ENCODE measurements at places on chromosomes 3 and 15.

- no peak for DNase-seq
Observed at GRCh38 chr3:130488288-130488687, 28.7 kb upstream of the COL6A6 start.

DNA sequence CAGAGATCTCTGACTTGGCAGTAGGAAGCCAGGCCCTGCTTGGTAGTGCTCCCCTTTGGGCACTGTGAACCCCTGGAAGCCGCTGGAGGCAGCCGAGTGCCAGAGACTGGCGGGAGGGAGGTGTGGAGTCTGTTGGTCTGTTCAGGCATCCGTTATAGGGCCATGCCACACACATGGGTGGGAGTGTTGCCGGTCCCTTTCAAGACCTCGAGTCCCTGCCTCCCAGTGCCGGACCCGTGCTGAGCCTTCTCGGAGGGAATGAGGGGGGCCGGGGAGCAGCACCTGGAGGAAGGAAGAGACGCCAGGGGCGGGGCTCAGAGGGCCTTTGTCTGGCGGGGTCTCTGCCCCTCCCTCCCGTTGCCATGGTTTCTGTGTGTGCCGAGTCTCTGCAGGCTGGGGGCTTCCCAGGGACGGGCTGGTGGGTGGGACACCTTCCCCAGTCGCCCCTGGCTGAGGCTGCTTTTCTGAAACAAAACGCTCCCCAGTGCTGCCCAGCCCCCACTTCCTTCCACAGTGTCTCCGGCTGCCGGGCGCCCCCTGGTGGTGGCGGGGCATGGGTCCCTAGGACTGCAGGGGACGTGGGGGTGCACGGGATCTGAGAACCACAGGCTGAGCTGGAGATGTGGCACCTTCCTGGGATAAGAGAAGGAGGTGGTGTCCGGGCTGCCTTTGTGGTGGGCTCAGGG, 10.0 kb downstream of the GNAI2 start:
- DNase-seq: peak; percentile 70

- DNase-seq: no peak
Observed at GRCh38 chr3:185958626-185959025, 20.8 kb upstream of the TRA2B start.

DNA sequence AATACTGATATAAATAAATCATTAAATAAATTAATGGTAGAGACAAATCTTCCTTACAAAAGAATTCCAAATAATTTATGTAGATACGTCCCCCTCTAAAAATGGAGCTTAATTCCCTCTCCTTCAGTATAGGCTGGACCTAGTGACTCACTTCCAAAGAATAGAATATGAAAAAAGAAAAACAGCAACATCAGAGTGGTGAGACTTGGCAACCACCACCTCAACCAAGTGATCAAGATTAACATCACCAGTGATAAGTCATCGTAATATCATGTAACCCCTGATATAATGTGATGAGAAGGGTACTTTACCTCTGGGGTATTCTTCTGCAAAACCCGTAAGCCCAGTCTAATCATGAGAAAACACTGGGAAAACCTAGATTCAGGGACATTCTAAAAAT, 13.4 kb downstream of the GOLGB1 start:
- no peak for DNase-seq

DNA sequence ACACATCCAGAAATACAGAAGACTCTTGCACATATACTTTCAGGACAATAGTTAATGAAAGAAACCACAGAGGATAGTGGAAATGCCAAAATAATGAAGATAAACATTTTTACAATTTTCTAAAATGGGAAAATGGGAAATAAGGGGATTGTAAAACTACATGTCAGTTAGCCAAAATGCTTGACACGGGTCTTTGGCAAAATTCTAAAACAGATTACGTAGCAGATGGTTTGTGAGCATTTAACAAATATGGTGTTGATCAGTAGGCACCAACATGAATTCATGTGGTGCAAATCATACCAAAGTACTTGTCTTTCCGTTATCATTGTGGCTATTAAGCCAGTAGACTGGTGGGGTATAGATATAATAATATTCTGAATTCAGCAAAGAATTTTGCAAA, 348.5 kb upstream of the ROBO1 start:
- DNase-seq: no peak

- no peak for DNase-seq
Observed at GRCh38 chr3:123448536-123449101, at the start of gene ADCY5. ADCY5 (minus strand) TSS chr3:123449090; CDS start chr3:123448545, 545 bp downstream.

DNA sequence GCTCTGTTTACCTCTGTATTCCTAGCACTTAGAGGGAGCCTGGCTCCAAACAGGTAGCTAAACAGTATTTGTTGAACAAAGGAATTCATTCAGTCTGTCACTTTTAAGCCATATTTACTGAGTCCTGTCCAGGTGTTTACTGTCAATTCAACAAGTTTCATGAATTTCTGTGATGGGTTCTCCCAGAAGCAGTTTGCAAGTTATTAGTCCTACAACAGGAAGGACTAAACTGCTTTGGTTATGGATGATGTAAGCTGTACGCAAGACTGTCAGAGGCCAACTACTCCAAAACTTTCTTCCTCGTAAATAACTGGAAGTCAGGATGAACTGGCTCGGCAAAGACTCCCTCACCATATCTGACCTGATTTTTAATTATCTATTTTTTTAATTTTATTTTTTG, 25.1 kb downstream of the STIMATE start:
- DNase-seq: no peak

DNA sequence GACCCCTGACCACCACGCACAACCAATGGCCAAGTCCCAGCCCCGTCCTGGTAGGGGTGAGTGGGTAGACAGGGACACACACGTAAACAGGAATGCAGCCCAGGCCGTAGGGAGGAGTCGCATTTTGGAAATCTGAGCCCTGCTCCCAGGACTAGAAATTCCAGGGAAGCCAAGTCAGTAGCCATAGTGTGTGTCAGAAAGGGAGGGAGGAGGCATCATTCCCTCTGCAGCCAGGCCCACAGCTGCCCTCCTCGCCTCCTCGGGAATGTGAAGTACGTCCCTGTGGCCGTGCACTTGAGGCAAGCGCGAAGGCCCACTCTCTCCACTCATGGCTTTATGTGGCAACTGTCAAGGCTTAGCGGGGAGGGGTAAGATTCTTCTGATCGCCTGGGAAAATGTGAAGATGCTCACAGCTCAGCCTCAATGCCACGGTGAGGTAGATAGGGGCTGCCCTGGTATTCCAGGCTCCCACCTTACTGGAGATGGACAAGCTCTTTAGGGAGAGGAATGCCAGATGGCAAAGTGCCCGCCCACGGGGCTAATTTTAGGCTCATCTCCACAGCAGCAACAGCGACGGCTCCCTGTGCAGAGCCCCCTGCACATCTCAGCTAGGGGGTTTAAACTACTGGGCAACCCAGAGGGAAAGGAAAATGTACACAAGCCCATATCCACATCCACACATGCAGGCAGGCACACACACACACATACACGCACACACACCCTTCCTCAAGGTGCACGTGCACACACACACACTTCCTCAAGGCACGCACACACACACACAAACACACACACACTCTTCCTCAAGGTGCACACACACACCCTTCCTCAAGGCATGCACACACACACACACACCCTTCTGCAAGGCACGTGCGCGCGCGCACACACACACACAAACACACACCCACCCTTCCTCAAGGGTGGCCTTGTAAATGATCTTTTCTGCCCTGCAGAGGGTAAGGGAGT, 65.5 kb downstream of the ADCY5 start:
- DNase-seq: no peak

DNA sequence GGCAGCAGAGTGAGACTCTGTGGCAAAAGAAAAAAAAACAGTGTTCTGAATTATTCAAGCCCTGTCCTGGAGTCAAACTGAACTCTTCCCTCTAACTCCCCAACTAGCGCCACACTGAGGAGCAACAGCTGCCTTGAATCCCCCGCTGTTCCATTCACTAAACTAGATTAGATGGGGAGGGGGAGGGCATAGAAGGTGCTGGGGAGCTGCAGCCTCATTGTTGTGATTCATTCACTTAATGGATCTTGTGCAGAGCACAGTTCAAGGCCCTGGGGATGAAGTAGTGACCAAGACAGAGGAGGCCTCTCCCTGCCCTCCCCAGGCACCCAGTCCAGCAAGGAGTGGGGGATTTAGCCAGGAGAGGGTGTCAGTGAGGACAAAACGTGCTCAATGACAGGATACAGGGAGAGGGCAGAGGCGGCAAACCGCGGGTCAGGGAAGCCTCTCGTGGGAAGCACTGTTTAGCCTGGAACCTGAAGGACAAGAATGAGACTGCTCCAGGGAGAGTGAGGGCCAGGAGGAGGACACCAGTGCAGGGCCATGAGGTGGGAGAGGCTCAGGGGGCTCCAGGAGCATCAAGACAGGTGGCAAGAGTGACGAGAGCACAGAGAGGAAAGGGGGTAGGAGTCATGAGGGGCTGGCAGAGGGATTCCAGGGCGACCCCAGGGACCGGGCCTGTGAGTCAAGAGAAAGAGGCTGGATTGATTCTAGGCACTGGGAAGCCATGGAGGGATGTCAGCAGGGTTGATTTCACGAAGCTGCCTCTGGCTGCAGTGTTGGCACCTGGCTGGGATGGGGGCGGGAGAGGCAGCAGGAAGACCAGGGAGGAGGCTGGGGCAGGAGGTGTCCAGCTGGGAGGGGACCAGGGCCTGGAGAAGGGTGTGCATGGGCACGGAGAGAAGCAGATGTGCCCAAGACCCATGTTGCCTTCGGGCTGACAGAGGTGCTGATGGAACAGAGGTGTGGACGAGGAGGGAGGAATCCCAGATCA, 31.4 kb downstream of the ALS2CL start:
- DNase-seq: no peak

- DNase-seq: no peak
Observed at GRCh38 chr3:158755421-158755820, 23.2 kb upstream of the RARRES1 start.

GRCh38 chr3:95797081-95797480, 1017.3 kb upstream of the EPHA6 start:
- no peak for DNase-seq
